ENCODE measurements at places on chromosomes 6 and 20. TPM values are rescaled to one million over a fixed set of nuclear protein-coding genes. Genes with fewer than 3 reads are reported as not detected.

- no peak for DNase-seq
These were observed 1003.3 kb upstream of the MAP3K7 start for GRCh38 chr6:91590191-91590590.

The PAK5 gene
- not detected for total RNA-seq

GRCh38 chr6:16841241-16841640 is 80.0 kb upstream of the ATXN1 start:
- no peak for DNase-seq

The KCNQ2 gene
- total RNA-seq = 0.31 TPM

The MYLK2 gene
- total RNA-seq = 0.55 TPM

DNA sequence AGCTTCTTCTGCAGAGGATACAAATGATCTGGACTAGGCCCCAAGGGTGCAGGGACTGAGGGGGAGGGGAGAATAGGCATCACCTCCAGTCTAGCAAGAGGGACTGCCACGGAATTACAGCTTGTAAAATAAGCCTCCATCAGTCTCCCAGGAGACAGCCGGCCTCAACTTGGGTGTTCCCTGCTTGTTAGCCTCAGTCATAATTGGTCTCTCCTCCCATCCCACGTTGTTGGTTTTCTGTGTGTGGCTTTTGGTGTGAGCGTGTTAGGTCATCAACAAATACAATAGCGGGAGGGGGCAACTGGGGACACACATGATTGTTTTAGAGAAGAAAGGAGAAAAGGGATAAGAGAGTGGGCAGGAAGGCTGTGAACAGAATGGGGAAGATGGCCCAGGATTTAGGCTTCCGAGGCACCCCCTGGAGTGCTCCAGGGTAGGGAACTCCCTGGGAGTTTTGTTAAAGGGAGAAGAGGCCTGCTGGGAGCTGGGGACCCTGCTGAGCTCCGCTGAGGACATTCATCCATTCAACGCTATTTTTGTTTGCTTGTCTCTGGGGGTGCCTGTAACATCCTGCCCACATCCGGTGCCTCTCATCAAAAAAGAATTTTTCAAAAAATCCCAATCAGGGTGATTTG is 9.2 kb downstream of the FOXA2 start:
- peak; percentile 91 for DNase-seq

The MCM3 gene
- total RNA-seq = 163 TPM

The SLC13A3 gene
- not detected for total RNA-seq

The CFAP206 gene
- 0.43 TPM for total RNA-seq

The C6orf118 gene
- total RNA-seq = 0.29 TPM

DNA sequence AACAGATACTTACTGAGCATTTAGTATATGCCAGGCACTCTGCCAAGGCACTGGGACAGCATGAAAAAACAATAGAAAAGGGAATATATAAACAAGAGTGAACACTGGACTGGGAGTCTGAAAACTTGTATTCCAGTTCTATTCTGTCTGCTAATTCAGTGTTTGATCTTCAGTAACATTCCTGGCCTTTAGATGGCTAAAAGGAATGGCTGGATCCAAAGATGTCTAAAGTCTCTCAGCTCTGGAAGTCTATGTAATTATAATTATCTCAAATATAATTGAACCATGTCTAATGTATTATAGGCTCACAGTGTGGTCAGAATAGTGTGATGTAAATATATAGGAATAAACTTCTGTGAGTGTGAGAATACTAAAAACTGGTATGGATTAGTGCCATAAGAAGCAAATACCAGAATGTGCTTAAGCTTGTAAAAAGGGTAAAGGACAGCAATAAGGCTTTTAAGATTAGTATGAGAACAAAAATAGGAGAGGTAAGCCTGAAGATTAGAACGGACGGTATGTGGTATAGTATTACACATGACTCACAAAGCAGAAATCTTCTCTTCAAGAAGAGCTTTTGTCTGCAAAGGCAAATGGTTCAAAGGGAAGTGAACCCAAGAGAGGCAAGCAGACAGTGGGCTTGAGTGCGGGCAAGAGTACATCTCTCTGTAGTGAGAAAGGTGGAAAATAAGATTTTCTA is 68.5 kb downstream of the TMEM200A start:
- DNase-seq = peak; percentile 13

The DLL1 gene
- 4.7 TPM for total RNA-seq

The MACROD2 gene
- 0.46 TPM for total RNA-seq

GRCh38 chr6:37482606-37483251 is 17.0 kb downstream of the CCDC167 start:
- no peak for DNase-seq

GRCh38 chr6:98827295-98828159 is 6.8 kb upstream of the POU3F2 start:
- no peak for DNase-seq

DNA sequence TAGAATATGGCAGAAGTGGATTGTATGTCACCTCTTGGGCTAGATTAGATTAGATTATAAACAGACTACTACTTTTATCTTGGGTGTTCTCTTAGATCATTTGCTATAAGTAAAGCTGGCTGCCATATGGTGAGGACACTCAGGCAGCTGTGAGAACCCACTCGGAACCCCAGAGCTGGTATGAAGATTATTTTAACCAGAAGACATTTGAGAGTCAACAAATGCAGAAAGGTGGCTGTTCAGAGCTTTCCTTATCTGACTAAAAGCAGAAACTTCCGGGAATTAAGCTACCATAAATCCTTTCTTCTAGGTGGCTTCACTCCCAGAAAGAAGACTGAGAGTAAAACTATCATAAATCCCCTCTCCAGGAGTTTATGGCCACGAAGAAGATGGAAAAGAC is 91.9 kb downstream of the RNGTT start:
- no peak for DNase-seq

DNA sequence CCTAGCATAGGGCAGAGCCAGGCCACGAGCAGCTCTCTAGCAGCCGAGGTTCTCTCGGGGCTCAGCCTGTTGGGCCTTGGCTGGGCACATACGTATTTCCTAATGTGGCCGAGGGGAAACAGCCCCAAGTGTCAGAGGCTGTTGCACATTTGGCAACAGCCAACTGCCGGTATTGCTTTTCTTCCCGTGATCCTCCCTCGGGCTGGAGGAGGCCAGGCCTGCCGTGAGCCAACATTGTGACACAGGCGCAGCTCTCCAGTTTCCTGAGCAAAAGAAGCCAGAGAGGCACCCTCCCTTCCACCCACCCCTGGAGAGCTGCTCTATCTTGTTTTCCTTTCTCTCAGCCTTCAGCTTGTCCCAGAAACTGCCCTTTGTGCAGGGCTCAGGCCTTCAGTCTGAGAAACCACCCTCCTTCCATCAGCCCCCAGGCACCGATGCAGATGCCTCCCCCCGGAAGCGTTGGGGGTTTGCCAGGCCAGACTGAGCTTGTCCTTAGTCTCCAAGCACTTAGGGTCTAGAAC is 5.1 kb upstream of the BPI start:
- no peak for DNase-seq

GRCh38 chr6:7882505-7883257 is 27.9 kb downstream of the TXNDC5 start:
- DNase-seq = no peak

- DNase-seq = no peak
These were observed 2.8 kb upstream of the DIDO1 start for GRCh38 chr20:62929051-62929538.

The RHAG gene
- not detected for total RNA-seq

DNA sequence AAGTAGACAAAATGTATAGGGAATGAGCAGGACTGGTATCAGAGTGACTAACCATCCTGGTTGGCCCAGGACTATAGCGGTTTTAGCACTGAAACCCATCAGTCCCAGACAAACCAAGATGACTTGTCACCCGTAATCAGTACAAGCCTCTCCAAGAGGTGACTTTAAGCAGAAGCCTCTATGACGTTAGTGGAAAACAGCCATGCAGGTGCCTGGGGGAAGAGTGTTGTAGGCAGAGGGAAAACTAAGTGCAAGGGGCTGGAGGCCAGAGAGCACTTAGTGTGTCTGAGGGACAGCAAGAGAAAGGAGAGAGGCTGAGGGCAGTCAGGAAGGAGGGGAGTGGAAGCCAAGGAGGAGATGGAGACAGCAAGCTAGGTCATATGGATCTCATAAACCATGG is 2.1 kb downstream of the SGK2 start:
- DNase-seq = no peak

DNA sequence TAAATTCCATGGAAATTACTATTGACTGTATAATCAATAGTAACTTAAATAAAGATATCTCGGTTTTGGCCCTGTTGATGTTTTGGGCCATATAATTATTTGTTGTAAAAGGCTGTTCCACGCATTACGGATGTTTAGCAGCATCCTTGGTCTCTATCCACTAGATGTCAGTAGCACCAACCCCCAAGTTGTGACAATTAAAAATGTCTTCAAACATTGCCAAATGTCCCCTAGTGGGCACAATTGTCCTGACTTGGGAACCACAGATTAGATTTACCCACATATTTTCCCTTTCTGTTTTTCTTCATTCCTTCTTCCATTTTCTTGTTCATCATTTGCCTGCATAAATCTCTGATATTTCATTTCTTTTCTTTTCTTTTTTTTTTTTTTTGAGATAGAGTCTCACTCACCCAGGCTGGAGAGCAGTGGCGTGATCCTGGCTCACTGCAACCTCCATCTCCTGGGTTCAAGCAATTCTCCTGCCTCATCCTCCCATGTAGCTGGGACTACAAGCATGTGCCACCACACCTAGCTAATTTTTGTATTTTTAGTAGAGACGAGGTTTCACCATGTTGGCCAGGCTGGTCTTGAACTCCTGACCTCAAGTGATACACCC is 13.6 kb upstream of the WFDC8 start:
- peak; percentile 64 for DNase-seq

The HAO1 gene
- total RNA-seq = not detected

- DNase-seq = no peak
These were observed 499.3 kb downstream of the CDKAL1 start for GRCh38 chr6:21033575-21034026.

The IL17F gene
- total RNA-seq = not detected

- no peak for DNase-seq
These were observed 42.8 kb upstream of the HFE start for GRCh38 chr6:26044140-26045064.

DNA sequence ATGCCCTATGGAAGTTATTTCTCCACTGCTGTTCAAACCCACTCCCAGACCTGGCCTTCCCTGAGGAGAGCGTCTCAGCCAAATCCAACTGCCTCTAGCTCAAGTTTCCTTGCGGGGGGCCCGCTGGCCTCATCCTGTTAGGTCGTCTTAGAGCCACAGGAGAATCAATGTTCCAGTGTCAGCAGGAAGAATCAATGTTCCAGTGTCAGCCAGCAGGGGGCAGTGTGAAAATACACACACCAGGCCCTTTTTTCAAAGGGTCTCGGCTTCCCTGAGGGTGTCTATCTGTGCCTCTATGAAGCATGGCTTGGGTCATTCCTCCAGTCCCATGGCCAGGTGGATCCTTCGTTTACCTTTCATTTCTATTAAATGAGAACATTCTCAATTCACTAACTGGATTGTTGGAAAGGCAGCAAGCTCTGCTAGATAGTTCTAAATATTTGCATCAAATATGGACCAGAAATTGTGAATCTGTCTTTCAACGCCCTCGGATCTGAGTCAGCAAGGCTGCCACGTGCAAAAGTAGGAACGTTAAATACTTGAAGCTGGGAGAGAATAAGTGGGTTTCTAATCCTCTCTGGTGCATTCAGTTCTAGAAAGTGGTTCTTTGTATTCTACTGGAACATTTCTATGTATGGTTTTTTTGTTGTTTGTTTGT is 19.2 kb downstream of the PRND start:
- DNase-seq = peak; percentile 47

DNA sequence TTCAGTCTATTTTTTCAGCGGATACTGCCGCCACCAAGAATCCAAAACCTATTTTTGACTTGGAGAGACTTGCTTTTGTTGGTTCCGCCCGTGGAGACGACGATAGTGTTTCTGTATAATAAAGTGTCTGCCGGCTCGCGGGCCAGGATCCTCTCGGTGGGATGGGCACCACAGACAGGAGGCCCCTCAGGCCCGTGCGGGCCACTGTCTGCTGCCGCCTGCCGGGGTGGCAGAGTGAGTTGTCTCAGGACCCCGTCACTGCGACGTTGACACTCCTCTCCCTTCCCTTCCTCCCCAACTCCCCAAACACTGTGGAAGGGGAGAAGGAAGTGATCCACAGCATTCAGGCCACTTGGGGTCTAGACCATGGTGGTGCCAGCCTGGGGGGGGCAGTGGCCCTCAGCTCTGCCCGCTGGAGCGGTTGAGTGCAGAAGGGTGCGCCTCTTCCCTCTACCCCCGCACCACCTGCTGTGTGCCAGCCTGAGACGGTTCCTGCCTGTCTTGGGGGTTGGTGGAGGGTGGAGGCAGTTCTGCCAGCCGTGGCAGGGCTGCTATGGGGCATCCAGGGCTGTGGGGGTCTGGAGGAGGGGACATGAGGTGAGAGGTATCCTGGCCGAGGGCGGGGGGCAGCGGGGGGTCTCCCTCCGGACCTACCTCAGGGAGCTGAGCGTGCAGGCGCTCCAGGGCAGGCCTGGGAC is 17.5 kb downstream of the RBM38 start:
- DNase-seq = no peak

The GCM1 gene
- total RNA-seq = not detected
